Calu3 (cell line): ENCODE measurements at places on chromosomes 6 and 20. TPM values are rescaled to one million over a fixed set of nuclear protein-coding genes. Genes with fewer than 3 reads are reported as not detected.

DNA sequence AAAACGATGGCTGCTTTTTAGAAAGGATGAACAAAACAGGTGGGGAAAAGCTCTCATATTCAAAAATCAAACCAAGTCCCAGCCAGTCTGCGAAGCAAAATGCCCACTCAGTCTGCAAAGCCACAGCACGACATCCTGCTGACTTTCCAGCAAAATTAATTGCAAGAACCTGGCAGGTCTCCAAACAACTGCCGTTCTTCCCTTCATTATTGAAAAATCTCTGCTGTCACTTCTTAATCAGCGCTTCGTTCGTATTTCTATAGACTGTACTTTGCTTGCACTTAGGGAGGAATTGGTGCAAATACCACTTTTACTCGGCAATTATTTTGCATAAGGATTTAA, 222.4 kb downstream of the CBLN4 start:
- no peaks in the 10 kb centered on the region for H3K27me3 ChIP-seq
- H3K4me1 ChIP-seq, result no peaks in the 10 kb centered on the region
- no peak for DNase-seq
- no peak overlapping the region for H3K27ac ChIP-seq
- no peaks in the 10 kb centered on the region for H3K36me3 ChIP-seq
- H3K4me3 ChIP-seq, result no peak overlapping the region

The NHLRC1 gene
- 0.92 and 1.1 TPM in 2 replicates for total RNA-seq

- no peaks in the 10 kb centered on the region for H3K27me3 ChIP-seq
- no peaks in the 10 kb centered on the region for H3K4me1 ChIP-seq
- no peak overlapping the region for H3K4me3 ChIP-seq
- DNase-seq, result no peak
- H3K27ac ChIP-seq, result no peak overlapping the region
Observed at GRCh38 chr20:15195378-15195777, 858.0 kb upstream of the FLRT3 start.

DNA sequence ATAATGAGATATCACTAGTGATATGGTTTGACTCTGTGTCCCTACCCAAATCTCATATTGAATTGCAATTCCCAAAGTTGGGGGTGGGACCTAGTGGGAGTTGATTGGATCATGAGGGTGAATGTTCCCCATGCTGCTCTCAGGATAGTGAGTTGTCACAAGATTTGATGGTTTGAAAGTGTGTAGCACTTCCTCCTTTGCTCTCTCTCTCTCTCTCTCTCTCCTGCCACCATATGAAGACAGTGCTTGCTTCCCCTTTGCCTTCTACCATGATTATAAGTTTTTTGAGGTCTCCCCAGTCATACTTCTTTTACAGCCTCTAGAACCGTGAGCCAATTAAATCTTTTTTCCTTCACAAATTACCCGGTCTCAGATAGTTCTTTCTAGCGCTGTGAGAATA, 1002.0 kb upstream of the ADGRB3 start:
- no peaks in the 10 kb centered on the region for H3K4me1 ChIP-seq
- no peak overlapping the region for H3K4me3 ChIP-seq
- no peaks in the 10 kb centered on the region for H3K36me3 ChIP-seq
- H3K27ac ChIP-seq, result no peak overlapping the region

The SLC17A3 gene
- not detected in 2 replicates for total RNA-seq

The SNX21 gene
- 7.6 and 8.7 TPM in 2 replicates for total RNA-seq

The HLA-DRB1 gene
- total RNA-seq, result 111 and 141 TPM in 2 replicates

The ALDH8A1 gene
- 0.68 and 1.5 TPM in 2 replicates for total RNA-seq

- H3K27ac ChIP-seq, result no peak overlapping the region
- H3K4me1 ChIP-seq, result no peaks in the 10 kb centered on the region
- no peaks in the 10 kb centered on the region for H3K27me3 ChIP-seq
- no peak overlapping the region for H3K4me3 ChIP-seq
- no peaks in the 10 kb centered on the region for H3K36me3 ChIP-seq
Observed at GRCh38 chr6:104087765-104088164, 772.0 kb downstream of the HACE1 start.

DNA sequence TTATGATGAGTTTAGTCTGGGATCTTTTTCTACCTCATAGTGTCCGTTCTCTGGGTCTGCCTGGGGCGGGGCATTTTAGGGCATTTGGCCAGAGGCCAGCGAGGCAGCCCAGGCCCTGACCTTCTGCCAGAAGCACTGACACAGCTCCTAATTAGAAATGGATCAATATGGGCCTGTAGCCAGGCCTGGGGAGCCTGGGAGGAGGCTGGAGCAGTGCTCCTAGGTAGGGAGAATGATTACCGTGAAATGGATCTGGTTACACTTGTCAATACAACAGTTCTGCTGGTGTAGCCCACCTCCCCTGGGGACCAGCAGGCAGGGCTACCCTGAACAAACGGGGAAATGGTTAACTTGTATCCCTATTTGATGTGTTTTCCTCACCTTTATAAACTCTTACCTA, 23.0 kb downstream of the RALY start:
- H3K4me3 ChIP-seq, result no peak overlapping the region
- no peaks in the 10 kb centered on the region for H3K27me3 ChIP-seq

The LY6G5C gene
- 4.9 and 5.4 TPM in 2 replicates for total RNA-seq

- no peak overlapping the region for H3K4me3 ChIP-seq
- no peak for DNase-seq
- H3K36me3 ChIP-seq, result peaks cover 30% of the 10 kb centered on the region
- H3K27me3 ChIP-seq, result no peaks in the 10 kb centered on the region
Observed at GRCh38 chr6:158022749-158023596, 41.3 kb downstream of the SYNJ2 start.

The MRPS18B gene
- 103 and 107 TPM in 2 replicates for total RNA-seq

DNA sequence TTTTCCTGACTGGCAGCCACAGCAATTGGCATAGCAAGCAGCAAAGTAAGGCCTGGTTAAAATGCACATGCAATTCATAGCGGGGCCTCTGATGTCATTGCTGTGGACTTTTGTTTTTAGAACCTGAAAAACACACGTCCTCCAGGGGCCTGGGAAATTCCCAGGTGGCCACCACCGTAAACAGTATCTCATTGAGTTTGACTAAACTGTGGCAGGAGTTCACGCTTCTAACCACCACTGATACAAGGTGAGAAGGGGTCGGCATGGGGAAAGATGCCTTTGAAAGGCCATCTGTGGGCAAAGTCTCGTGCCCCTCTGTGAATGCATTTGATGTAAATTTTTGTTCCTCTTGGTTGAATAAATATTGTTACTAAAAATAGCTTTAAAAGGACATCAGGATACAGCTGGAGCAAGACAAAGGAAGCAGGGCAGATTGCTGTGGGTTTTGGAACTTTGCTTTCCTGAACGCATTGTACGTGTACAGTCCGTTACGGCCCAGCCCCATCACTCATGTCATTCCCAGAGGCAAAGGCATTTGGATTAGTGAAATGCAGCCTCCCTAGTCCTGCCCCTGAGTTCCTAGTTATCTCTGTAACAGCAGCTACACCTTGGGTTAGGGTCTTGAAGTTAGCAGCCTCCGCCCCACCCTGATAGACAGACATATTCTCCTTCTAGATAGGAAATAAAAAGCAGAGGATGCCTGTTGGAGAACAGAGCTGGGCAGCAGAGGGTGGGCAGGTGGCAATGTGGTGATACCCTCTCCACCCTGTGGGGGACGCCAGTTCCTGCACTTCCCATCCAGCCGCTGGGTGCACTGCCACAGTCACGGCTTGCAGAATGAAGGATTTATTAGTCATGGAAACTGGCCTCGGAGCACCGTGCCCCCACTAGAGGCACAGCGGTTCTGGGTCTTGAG, 80.3 kb downstream of the ZDHHC14 start:
- H3K4me3 ChIP-seq, result no peak overlapping the region
- no peak overlapping the region for H3K27ac ChIP-seq
- DNase-seq, result peak; percentile 20
- H3K36me3 ChIP-seq, result no peaks in the 10 kb centered on the region

The E2F3 gene
- 69.1 and 69.8 TPM in 2 replicates for total RNA-seq

- DNase-seq, result no peak
- H3K27me3 ChIP-seq, result peaks cover 10% of the 10 kb centered on the region
- H3K4me3 ChIP-seq, result no peak overlapping the region
- no peaks in the 10 kb centered on the region for H3K36me3 ChIP-seq
Observed at GRCh38 chr6:125392682-125393081, 90.9 kb upstream of the HDDC2 start.

- peaks cover 44% of the 10 kb centered on the region for H3K27me3 ChIP-seq
- no peak for DNase-seq
- H3K27ac ChIP-seq, result no peak overlapping the region
- H3K4me1 ChIP-seq, result no peaks in the 10 kb centered on the region
- no peaks in the 10 kb centered on the region for H3K36me3 ChIP-seq
Observed at GRCh38 chr6:45808042-45808645, 207.5 kb downstream of the CLIC5 start.

DNA sequence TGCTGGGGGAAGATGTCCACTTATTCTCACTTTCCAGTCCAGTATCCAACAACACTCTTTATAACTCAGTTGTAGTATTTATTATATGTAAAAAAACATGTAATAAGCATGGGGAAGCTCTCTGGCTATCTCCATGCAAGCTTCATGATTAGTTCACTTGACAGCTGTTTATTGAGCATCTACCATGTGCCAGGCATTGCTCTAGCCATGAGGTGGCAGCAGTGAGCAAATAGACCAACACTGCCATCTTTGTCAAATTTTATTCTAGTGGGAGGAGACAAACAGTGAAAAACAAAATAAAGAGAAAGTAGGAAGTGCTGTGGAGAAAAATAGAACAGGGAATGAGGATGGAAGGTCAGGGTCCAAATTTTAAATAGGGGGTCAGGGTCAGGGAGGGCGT, 131.8 kb downstream of the CFAP61 start:
- no peaks in the 10 kb centered on the region for H3K36me3 ChIP-seq
- no peak overlapping the region for H3K27ac ChIP-seq
- no peak overlapping the region for H3K4me3 ChIP-seq
- H3K27me3 ChIP-seq, result no peaks in the 10 kb centered on the region
- no peaks in the 10 kb centered on the region for H3K4me1 ChIP-seq
- DNase-seq, result no peak

DNA sequence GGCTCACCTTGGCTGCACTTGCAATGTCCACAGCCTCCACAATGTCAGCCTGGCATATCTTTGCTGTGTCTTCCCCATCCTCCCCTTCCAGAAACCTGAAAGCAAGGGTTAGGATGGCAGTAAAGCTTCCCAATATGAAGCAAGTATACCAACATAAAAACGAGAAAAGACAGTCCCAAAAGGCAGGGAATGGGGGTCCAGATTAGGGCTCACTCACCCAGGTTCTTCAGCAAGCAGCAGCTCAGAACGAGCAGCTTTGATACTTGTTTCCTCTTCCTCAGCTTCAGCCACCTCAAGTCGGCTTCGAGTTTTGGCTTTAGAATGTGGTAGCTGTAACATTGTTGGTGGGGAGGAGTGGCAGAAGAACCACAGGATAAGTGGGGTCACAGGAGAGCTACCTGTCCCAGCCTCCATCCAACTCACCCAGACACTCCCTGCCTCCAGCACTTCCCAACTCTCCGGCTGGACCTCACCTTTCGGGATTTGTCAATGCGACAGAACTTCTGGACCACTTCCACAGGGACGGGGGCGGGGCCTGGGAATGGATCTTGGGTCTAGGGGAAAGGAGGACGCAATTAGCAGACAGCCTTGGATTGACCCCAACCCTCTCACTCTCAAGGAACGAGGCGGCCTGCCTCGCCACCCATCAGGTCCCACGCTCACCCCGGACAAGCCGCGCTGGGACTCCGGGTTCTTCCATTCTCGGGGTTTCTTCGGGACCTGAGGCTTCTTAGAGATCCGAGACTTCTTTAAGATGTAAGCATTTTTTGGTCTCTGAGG, 708 bp downstream of the WDR46 start:
- no peaks in the 10 kb centered on the region for H3K27me3 ChIP-seq
- peak overlapping the region; percentile 81 for H3K4me3 ChIP-seq
- H3K4me1 ChIP-seq, result peaks cover 39% of the 10 kb centered on the region
- peak overlapping the region; percentile 69 for H3K27ac ChIP-seq
- peaks cover 76% of the 10 kb centered on the region for H3K36me3 ChIP-seq
- no peak for DNase-seq

The MCHR2 gene
- not detected in 2 replicates for total RNA-seq

The ARMH2 gene
- total RNA-seq, result not detected in 2 replicates

GRCh38 chr6:158040051-158040803, 58.6 kb downstream of the SYNJ2 start:
- H3K27ac ChIP-seq, result peak overlapping the region; percentile 56
- H3K27me3 ChIP-seq, result no peaks in the 10 kb centered on the region
- H3K4me3 ChIP-seq, result peak overlapping the region; percentile 9
- DNase-seq, result peak; percentile 36
- H3K4me1 ChIP-seq, result peaks cover 71% of the 10 kb centered on the region

GRCh38 chr6:4280707-4281106, 145.3 kb upstream of the ECI2 start:
- peaks cover 15% of the 10 kb centered on the region for H3K27me3 ChIP-seq
- no peak overlapping the region for H3K27ac ChIP-seq
- peaks cover 22% of the 10 kb centered on the region for H3K4me1 ChIP-seq
- H3K36me3 ChIP-seq, result peaks cover 5% of the 10 kb centered on the region
- peak; percentile 45 for DNase-seq

GRCh38 chr20:62799036-62799435, 2.8 kb downstream of the MRGBP start:
- H3K36me3 ChIP-seq, result peaks cover 79% of the 10 kb centered on the region
- H3K4me3 ChIP-seq, result no peak overlapping the region
- no peak for DNase-seq
- H3K4me1 ChIP-seq, result peaks cover 18% of the 10 kb centered on the region
- no peak overlapping the region for H3K27ac ChIP-seq

The IPCEF1 gene
- total RNA-seq, result 0.29 and 0.52 TPM in 2 replicates

DNA sequence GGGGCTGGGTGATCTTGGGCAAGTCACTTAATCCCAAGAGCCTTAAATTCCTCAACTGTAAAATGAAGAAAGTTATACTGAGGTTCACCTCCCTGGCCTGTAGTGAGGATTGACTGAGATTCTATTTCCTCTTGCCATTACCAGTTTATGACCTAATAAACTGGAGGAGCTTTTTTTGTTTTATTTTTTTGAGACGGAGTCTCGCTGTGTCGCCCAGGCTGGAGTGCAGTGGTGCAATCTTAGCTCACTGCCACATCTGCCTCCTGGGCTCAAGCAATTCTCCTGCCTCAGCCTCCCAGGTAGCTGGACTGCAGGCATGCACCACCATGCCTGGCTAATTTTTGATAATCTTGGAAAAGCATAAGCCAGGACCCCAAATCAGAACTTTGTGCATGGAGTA, 161.4 kb upstream of the SNX9 start:
- DNase-seq, result no peak
- no peaks in the 10 kb centered on the region for H3K4me1 ChIP-seq
- H3K27me3 ChIP-seq, result no peaks in the 10 kb centered on the region
- no peak overlapping the region for H3K27ac ChIP-seq
- H3K4me3 ChIP-seq, result no peak overlapping the region

The GJE1 gene
- total RNA-seq, result not detected in 2 replicates
